ENCODE measurements at places on chromosomes 5 and 9.

- no peak for DNase-seq
These were observed 730 bp downstream of the WWC1 start for GRCh38 chr5:168291964-168292785.

- DNase-seq: no peak
These were observed 377.1 kb downstream of the SPOCK1 start for GRCh38 chr5:137122075-137122474.

DNA sequence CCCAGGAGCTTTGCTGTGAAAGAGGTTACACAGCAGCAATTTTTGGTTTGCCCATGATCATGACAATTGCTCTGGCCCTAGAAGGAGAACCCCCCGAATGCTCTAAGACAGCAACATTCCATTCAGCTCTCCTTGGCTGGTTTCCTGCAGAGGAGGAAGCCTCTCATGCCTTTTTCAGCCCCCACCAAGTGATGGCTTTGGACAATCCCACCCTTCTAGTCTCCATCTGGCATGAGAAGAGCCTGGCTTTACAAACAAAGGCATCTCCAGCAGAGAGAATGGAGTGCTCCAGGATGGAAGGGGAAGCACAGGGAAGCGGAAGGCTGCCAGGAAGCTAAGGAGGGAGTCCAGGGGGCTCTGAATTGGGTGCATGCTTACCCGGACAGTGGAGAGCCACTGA is 98.4 kb downstream of the CRB2 start:
- DNase-seq: no peak

- DNase-seq: no peak
These were observed 85.9 kb upstream of the TRIO start for GRCh38 chr5:14057289-14057688.

DNA sequence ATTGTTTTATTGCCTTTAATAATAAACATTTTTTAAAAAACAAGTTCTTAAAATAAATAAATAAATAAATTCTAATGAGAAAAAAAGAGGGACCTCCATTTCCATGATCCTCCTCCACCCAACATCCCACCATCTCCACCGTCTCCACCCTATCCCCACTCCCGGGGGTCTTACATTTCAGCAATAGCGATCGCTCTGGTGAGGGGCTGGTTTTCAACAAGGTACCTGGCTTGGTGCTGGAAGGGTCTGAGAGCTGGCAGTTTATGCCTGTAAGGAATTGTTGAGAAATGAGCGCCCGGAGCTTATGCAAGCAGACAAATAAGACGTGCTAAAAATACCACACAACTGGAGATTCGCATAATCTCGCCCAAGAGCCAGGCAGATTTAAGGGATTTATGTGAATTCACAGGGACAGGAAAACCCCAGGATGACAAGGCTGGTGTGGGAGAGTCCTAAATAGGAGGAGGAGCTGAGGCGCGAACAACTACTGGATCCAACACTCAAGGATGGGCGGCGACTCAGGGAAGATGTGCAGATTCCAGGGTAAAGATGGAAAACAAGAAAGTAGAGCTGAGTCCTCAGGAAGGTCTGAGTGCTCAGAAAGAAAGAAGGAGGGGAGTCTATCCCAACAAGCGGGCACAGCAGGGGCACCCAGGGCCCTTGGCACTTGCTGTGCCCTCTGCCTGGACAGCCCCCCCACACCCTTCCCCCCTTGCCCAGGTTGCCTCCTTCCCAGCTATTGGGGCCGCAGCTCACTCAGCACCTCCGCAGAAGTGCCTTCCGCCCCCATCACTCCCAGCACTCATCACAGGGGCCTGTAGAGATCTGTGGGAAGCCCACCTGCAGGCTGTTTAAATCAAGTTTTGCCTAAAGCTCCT is 27.0 kb downstream of the TRIM14 start:
- no peak for DNase-seq

DNA sequence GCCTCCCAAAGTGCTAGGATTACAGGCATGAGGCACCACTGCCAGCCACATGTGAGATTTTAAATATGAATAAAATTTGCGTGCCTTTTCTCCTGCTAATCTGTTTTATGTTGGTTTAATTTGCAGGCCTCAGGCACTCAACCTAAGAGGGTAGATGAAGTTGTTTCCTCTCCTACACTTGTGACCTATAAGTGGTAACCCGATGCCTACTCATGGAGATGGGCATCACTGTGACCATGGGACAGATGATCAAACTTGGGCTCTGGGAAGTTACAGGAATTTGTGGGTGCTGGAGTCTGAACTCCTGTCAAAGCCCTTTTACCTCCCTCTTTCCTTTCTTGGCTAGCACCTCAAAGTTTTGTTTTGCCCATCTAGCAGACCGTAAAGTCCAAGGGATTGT is 1.1 kb downstream of the SLC28A3 start:
- DNase-seq: no peak

DNA sequence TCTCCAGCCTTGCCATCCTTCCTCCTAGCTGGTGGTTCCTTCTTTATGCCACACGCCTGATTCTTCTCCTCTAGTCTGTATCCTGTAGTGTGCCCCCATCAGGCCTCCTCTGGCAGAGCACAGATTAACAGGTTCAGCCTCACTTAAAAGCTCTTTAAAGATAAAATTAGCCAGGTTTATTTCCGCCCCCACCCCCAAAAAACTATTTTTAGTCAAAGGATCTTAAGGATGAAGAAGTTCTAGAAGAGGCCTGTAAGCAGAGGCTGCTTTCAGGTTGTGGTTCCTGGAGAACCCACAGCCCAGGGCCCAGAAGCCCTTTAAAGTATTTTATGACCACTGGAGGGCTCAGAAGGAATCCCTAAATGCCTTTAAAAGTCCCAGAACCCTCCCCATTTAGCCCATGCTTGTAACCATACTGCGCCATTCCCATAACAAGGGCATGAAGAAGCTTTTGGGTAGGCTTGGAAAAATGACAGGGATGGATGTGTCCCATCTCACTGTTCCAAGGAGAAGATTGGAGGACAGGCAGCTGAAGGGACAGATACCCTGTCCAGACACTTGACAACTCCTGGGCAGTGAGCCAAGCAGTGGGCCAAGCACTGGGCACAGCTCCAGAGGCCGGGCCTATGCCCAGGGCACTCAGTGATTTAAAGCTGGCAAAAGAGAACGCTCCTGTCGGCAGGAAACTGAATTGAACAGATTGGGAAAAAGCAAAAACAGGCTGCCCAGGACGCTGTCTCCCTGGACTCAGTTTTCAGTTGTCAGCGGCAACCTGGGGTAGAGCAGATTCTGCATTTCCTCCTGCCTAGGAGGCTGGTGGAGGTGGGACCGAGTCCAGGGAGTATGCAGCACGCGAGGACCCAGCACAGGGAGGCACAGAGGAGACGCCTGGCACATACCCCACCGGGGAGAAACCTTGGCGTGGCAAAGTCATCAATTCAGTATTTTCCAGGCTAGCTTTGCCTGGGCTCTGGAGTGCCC is 106.3 kb upstream of the SSBP2 start:
- DNase-seq: no peak

GRCh38 chr5:131481569-131481968 is 153.5 kb downstream of the RAPGEF6 start:
- DNase-seq: no peak

DNA sequence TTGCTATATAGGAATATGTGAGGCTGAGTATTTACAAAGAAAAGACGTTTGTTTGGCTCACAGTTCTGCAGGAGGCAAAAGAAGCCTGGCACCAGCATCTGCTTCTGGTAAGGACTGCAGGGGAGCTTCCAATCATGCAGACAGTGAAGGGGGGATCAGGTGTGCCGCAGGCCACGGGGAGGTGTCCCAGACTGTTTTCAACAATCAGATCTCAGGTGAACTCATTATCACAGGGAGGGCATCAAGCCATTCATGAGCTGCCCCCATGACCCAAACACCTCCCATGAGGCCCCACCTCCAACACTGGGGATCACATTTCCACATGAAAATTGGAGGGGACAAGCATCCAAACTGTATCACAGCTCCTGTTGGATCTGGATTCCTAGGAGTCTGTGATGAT is 30.4 kb upstream of the TRIM14 start:
- DNase-seq: no peak

- no peak for DNase-seq
These were observed 95.7 kb upstream of the EGFLAM start for GRCh38 chr5:38162625-38163024.

- DNase-seq: no peak
These were observed 46.5 kb downstream of the PPARGC1B start for GRCh38 chr5:149776361-149777305.

All from COLO829 (cell line).